Kasumi-1 (cell line): ENCODE measurements at places on chromosomes 2 and 18.

DNA sequence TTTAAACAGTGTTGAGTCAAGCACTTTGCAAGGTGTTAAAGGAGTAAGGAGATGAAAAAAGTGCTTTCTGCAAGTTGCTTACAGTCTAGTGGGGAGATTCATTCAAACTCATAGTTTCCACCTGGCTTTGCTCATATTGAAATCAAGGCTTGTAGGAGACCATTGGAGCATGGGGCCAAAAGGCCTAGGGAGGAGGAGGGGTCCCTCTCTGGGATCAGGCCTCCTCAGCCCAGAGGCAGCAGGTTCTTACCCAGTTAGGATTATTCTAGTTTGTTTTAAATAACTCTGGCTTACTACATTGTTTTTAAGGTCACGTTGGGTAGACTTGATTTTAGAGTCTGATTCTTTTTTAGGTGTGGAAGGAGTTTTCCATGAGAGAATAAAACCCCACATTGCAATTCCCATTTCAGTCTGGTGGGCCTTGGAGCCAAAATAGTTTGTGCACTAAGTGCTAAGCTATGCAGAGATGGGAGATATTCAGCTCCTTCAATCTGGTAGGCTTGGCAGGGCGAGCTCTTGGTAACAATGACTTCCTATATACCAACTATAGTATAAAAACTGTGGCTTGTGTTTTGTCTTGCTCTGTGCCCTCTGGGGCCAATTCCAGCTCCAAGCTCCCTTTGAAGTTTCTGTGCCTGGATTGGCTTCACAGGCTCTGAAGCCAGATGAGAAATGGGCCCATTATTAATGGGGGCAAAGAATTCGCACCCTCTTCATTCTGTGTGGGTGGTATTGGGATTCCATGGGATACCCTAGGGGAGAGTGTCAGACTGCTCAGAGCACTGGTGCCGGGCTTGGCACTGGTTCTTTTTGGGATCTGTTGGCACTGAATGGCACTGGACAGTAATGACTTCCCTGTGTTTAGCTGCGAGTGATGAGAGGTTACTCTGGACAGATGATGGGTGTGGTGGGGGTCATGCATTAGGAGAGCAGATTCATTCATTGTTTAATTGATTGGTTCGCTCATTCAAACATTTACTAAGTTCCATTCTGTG lies 301.1 kb downstream of the MYCN start:
- DNase-seq = no peak

- DNase-seq = no peak
Measured at GRCh38 chr2:113922335-113922734, 32.4 kb downstream of the ACTR3 start.

GRCh38 chr2:112811841-112812306 lies 24.7 kb downstream of the IL1B start:
- no peak for DNase-seq

GRCh38 chr2:2993172-2993692 lies 384.4 kb downstream of the EIPR1 start:
- DNase-seq = no peak

DNA sequence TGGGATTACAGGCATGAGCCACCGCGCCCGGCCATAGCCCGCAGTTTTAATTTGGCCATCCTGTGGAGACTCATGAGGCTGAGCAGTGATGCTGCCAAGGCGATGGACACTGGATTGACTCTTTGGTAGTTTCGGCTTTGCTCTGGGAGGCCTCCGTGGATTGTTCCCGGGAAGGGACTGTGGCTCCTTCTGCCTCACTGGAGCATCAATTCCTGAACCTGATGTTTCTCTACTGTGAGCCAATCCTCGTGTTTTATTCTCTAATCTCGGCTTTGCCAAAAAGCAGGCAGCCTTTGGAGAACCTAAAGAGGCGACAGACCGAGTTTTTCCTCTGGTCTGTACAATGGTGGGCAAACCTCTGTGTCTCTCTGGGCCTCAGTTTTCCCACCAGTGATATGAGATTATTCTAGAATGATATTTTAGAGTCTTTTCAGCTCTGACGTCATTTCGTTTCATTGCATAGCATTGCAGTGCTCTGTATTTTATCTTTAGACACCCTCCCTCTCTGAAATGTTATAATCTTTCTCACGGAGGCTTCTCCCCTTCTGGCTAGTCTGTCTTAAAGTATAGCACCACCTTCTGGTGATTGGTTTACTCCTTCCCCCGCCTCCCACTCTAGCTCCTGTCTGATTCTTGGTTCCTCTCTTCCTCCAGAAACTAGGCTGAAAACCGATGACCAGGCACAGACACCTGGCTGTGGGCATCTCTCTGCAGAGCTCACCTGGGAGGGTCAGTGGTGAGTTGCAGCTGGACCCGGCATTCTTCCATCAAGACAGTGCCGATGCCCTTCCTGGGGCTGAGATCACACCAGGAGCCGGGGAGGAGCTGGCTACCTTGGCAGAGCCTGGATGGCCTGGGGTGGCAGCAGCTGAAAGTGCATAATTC lies 341.3 kb downstream of the MYCN start:
- peak; percentile 72 for DNase-seq

DNA sequence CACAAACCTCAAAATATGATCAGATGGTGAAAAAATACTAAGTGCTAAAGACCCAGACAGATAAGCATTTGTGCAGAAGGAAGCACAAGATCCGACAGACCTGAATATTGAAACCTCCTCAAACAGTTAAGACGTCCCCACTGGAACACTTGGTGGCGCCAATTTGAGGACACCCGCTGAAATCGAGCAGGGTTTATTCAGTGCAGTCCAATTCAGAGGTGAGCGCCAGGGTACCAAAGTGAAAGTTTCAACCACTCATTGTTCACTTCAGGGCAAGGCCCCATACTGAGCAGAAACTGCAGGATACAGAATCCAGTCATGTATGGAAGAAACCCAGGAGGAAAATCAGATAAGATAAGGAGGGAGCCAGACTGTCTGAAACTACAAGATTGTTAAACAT lies 417.6 kb downstream of the LRRTM4 start:
- DNase-seq = no peak

DNA sequence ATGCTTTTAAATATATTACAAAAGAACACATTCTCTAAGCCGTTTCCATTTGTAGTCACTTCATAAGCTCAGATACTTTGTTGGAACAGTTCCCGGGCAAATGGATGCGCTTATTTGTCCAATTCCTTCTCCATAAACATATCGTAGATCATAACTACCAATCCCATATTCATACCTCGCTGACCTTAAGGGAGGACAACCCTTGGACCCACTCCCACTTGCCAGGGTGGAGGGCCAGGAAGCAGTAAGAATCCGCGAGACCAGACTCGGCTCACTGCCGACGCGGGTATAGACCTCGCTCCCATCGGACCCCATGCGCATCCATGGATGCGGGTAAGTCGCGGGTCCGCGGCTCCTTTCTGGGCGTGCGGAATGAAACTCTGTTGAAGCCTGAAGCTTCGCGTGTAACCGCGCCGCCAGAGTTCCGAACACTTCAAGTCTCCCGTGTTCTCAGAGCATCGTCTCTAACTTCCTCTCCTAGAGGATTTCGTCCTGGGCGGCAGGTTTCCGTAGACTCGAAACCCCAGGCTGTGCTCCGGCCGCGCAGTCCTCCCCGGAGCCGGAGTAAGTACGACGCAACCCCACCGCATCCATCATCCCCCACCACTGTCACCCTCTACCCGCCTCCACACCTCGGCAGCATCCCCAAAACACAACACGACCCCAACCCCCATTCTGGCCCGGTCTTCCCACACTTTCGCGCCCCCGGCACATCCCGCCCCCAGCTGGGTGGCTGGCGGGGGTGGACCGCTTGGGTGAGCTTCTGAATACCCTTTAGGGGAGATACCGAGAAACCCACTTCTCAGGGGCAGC lies 1.1 kb downstream of the DSC3 start:
- DNase-seq = no peak

DNA sequence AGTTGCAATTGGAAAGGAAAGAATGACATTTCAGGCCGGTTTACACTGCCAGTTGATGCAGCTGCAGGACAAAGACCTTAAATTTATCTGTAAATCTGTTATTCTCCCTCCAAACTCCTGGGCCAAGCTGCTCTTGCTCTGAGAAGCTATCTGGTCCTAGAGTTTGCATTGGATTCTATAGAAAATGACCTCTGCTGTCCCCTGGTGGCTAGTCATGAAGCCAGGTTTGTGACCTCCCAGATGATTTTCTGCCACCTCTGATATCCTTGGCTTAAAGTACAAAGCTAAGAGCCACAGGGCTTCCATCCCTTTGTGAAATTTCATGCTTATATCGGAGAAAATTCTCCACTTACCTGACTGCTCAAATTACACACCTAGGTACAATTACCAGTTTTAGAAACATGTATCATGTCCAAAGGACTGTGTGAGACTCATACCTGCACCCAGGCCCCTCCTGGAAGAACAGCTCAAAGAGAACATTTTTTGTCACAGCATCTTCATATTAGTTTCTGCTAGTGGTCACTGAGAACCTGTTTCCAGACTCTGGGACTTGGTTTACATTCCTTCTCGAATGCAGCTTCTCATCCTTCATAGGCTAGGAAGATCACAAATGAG lies 28.9 kb upstream of the IER3IP1 start:
- peak; percentile 54 for DNase-seq

DNA sequence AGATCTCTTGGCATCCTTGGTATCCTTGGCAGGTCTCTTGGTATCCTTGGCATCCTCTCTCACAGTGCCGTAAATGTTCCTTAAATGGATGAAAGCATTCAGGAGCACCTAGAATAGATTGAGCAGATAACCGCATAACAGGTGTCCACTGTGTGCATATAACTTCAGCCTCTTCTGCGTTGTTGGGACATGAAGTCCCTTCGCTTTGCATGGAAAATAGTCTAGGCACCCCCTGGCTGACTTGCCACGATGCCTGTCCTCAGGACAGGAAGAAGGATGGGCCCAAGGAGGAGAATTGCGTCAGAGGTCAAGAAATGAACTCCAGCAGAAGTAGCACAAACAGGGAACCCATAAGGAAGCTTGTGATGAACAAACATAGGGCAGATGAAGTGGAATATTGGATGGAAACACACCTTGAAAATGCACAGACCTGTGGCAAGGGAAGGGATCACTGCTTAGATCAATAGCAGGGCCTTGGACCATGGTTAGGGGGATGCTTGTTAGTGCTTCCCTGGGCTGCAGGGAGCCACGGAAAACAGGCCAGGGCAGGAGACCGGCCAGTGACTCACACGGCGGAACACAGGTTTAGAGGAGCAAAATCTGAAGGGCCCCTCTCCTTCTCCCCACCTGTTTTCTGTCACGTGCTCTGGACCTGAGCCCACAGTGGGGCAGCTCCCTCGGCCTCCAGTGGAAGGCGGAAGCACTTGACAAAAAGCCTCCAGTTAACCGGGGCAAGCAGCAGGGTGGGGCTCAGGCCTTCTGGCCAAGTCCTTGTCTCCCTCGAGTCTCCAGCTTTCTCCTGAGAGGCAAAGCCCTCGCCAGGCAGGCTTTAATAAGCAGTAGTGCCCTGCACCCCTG lies 99.2 kb upstream of the ASAP2 start:
- DNase-seq = no peak

- no peak for DNase-seq
Measured at GRCh38 chr2:226678422-226678821, 121.2 kb downstream of the IRS1 start.

DNA sequence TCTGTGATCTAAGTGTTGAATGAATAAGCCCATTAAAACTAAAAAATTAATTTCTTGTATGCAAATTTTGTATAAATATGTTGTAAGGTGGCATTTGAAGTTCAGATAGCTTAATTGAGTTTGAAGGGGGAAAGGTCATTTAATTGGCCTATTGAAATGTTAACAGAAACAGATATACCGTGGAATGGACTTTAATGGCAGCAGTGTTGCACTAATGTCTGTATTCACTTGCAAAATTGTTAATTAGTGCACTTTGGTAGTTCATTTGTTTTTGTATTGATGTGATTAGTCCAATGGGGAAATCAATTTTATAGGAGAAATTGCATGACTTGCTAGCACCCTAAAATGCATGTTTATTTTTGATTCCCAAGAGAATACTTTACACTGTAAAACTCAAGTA lies 41.8 kb upstream of the OTX1 start:
- DNase-seq = no peak
